Activated CD4-positive, alpha-beta T cell treated with anti-CD3 and anti-CD28 coated beads, Interleukin-2, amount 50 U/mL, for 4 hours (primary cell): ENCODE measurements at places on chromosomes 1 and 21.

- no peak for DNase-seq
Observed at GRCh38 chr1:175317779-175318178, 125.2 kb upstream of the KIAA0040 start.

DNA sequence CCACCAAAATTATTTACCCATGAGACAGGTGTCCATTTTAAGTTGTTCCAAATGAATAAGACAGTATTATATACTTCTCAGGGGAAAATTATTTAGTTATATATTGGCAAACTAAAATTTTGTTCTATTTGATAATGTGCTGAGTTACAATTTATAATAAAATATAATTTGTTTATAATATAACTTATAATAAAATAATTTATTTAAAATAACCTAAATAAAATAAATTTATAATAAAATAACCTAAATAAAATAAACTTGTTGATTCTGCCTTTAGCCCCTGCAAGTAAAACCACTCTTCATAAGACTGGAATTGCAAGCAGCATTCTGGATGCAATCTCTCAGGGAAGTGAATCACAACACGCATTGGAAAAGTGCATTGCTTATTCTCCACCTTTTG, 69.6 kb downstream of the RAVER2 start:
- DNase-seq: no peak

DNA sequence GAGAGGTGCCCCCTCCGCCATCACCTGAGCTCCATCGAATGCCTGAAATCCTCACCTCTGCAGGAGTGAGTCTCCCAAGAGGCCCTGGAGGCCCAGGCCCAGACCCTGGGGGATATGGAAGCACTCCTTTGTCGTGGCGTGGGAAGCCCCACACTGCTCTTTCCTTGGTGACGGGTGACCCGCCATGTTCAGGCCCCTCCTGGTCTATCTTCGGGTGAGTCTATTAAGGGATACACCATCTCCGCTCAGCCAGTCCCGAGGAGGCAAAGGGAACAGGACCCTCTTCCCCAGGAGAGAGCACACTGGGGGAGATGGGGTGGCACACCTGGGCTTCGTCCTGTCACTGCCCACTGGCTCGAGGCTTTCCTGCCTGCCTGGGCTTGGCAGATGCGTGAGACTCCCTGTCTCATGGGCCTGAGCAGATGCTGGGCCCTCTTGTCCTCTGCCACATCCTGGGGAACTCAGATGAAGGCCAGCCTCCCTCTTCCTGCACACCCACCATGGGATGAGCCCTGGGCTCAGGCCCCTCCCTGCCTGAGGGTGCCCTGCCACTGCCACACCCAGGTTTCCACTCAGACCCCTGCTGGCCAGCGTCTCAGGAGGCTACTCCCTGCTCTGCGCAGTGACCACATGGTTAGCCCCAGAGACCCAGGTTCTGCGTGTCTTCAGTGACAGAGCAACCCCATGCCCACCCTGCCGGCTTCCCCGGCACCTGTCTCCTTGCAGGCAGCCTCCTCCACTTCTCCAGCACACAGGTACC, 3.8 kb upstream of the NPHP4 start:
- no peak for DNase-seq

DNA sequence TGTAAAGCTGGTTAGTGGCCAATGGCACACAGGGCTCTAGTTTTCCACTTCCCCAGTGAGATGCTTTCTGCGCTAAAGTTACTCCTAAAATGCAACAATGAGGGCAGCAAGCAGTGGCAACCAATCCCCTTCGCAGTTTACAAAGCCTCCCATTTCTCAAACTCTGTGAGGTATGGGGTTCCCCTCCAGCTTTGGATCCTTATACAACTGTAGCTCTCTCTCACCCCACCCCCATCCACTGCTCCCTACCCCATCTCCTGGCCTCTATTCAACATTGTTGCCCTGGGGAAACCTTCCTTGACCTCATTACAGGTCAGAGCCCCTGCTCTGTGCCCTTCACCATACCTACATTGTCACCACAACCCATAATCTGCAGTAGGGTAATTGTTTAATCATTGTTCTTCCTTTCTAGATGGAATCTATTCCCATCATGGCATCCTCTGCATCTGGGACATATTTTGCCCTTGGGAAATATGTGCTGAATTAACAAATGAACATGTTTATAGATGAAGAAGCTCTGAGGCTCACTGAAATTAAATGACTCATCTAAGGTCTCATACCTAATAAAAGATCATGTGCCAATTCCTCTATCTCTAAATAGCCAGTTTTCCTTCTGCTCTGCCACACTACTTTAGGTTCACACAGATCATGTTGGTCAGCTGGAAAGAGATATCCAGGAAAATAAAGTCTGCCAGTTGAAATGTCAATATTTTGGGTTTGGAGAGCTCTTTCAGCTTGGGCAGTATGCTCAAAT, 12.6 kb downstream of the KIAA0040 start:
- no peak for DNase-seq

DNA sequence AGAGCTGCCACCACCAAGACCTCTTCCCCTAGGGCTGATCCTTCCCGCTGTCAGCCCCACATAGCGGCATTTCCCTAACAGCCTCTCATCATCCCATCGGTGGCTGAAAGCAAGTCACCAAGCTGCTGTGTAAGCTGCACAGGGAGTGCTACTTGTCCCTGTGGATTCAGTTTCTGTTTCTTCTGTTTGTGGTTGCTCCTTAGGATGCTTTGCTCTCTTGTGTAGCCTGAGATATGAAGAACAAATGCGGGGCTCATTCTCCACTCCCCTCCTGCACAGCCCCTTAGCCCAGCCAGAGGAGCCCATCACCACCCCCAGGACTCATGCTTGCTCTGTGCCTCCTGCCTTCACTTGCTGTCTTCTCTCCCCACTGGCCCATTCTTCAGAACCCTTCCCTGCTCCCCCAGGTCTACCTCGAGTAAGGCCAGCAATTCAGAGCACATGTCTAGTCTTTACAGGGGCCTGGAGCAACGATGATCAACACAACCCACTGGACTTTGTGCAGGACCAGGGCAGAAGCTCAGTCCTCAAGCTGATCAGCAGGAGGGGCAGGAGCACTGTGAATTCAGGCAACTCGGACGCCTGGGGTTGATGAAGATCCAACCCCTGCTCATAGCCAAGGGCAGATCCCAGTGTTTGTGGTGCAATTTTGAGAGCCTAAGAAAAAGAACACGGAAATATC, 82.6 kb upstream of the GALNT2 start:
- no peak for DNase-seq

- DNase-seq: no peak
Observed at GRCh38 chr1:156504438-156504813, 3.9 kb upstream of the MEF2D start.

DNA sequence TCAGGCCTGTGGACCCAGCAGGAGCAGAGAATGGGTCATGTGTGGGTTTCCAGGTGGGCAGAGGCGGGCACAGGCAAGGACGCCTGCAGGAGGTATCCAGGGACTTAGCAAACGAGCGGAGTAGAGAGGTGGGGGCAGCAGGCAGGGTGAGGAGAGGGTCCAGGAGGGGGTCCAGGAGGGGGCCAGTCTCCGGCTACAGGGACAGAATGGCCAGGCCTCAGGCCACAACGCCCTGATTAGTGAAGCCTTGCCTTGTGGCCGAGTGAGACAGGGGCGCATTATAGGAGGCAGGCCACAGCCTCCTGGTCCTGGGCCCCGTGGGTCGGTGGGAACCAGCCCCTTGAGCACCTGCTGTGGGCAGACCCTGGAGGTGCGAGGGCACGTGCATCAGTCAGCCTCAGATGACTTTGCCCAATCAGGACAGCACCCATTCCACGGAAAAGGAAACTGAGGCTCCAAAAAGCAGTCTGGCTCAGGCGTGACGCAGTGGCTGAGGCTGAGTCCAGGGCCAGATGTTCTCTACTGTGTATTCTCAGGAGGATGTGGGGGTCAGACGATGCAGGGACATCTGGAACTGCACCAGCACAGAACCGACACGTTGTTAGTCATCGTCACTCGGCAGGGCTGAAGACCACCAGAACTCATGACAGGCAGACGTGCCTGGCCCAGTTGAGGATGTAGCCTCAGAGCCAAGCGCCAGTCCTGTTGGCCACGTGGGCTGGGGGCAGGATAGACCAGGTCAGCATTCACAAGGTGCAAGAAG, 113.7 kb downstream of the CRYAA start:
- DNase-seq: no peak

- DNase-seq: no peak
Observed at GRCh38 chr1:27049607-27050006, 37.0 kb upstream of the TENT5B start.

GRCh38 chr1:62998845-62999649, 215.1 kb downstream of the ATG4C start:
- DNase-seq: no peak

DNA sequence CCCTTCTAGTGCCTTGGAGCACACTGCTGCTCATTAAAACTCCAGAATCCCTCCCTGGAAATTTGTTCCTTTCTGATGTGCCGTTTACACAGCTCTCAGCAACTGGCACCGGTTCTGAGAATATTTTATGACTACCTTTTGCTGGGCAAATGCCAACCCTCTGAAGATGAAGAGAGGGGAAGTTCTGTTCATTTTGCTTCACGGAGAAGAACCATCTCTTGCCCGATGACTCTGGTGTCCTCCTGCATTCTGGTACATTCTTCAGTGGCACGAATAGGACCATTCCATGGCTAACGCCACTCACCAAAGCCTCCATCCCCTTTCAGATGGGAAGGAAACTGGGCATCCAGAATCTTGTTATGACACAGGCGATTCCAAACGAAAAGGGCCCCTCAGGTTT, 96.2 kb upstream of the SIM2 start:
- no peak for DNase-seq

DNA sequence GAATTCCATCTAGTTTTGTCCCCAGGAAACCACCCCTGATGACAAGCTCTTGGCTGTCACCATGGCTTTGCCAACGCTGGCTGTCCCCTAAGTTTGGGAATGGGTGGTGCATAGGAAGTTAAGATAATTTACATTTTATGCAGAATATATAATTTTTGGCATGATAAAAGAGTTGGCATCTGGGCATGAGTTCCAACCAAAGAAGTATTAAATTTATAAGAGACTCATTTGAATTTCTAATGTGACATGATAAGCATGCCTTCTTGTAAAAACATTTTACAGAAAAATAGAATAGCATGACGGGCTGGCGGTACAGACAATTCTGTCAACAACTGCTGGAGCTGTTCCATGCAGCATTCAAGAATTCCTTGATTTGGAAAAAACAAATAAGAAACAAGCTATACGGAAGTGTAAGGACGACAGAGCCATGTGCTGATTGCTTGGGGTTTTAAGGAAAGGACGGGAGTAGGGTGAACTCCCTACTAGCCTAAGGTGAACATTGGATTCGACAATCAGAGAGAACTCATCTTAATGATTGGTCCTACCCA, 106.8 kb upstream of the C1orf21 start:
- DNase-seq: no peak

DNA sequence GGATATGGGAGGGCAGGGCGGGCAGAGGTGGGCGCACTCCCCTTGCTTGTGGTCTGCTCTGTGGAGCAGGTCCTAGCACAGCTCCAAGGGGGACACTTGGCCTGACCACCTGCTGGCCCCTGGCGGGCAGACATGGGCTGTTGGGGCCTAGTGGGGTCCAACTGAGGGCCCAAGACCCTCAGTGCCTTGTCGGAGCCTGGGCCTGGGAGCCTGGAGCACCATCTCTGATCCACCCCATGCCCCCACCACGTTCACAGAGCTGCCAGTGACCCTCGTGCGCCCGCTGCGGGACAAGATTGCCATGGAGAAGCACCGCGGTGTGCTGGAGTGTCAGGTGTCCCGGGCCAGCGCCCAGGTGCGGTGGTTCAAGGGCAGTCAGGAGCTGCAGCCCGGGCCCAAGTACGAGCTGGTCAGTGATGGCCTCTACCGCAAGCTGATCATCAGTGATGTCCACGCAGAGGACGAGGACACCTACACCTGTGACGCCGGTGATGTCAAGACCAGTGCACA, 70.6 kb downstream of the OBSCN start:
- DNase-seq: no peak

DNA sequence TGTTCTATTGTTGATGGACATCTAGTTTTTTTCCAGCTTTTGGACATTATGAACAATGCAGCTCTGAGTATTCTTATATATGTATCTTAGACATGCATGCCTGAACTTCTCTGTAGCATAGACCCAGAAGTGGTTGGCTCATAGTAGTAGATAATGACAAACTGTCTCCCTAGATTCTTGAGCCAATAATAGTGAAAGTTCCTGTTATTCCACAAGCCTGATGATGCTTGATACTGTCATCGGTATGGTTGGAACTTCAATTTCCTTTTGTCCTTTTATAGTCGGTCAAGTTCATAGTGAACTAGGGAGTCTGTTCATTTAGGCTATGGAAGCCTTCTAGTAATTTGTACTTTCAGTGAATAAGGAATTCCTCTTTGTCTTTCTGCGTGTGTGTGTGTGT, 56.8 kb downstream of the MTR start:
- DNase-seq: no peak

DNA sequence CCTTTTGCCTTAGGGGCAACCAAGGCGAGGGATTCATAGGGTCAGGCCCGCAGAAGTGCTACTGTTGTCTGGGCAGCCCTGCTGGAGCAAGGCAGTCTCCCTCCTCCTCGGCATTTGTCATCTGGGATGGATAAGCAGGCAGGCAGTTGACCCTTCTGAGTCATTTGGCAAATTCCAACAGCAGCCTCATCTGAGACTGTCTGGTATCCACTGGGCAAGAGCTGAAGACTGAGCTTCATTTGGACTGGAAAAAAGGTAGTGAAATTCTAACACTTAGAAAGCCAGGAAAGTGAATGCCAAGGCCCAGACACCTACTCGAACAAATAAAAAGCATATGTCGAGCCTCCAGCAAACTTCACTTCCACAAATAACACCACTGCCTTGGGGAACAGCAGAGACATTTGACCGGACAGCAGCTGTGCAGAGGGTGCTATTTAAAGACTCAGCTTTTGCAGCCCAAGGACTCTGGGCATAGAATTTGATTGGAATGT, 4.0 kb upstream of the ZBTB40 start:
- no peak for DNase-seq

GRCh38 chr1:205183676-205184335, 27.7 kb downstream of the DSTYK start:
- DNase-seq: no peak

DNA sequence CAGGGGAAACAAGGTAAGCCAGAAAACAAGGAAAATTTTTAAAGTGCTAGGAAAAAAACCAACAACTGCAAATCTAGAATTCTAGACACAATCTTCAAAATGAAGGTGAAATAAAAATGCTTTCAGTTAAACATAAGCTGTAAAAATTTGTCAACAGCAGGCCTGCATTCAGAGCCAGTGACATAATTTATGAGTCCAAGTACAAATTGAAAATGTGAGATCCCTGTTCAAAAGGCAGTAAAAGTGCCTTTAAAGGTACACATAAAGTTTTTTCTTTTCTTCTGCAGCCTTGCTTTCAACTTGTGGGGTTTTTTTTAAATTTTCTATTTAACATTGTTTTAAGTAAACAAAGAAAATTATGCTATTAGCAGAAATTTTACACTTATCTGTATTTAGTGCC, 37.4 kb downstream of the DENND2C start:
- DNase-seq: no peak

- no peak for DNase-seq
Observed at GRCh38 chr1:243623841-243624240, 226.2 kb downstream of the AKT3 start.
